Substantia nigra (tissue), 51 donors: ENCODE measurements at places on chromosomes 2 and 18.

GRCh38 chr2:457262-457661, 169.4 kb upstream of the ALKAL2 start:
- DNase-seq, result no peak

GRCh38 chr2:190181123-190181669, 118.7 kb upstream of the MSTN start:
- no peak for DNase-seq

DNA sequence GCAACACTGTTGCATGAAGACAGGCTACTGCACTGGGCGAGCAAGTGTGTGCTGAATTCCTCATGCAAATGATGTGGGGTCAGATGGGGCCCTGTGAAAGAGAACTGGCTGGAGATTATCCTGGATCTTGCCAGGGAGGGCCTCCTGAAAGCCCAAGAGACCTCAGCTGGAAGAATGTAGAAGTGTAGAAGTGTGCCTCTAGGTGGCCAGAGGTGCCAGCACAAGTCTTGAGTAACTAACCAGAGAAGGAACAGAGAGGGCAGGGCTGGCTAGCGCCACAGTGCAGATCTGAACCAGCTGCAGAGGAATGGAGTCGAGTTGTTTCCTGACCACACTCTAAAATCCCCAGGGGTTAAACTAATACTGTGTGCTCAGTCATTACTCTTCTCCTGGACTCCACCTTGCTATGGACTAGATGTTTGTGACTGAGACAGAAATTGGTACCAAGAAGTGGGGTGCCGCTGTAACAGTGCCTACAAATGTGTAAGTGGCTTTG, 399.3 kb downstream of the LRATD1 start:
- no peak for DNase-seq

- no peak for DNase-seq
Observed at GRCh38 chr2:70658476-70658875, 104.8 kb upstream of the TGFA start.

DNA sequence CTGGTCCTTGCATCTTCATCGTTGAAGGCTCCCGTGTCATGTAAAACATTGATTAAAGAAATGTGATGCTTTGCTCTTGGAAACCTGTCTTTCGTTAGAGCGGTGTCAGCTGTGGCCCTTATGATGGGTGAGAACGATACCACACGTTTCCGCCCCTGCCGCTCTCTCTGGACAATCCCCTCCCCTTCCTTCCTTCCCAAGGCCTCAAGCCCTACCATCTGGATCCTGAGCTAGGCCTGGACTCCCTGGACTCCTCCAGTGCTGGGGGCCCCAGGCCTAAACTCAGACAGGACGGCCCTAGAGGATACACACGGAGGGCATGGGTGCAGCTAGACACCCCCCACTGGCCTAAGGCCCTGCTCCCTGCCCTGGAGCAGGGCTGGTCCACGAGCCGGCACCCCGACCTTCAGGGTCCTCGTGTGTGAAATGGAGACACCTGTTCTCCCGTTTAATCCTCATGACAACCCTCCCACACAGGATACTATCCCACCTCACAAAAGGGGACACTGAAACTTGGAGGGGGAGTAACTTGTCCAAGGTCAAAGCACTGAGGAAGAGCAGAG, 13.2 kb downstream of the BIN1 start:
- DNase-seq, result no peak

DNA sequence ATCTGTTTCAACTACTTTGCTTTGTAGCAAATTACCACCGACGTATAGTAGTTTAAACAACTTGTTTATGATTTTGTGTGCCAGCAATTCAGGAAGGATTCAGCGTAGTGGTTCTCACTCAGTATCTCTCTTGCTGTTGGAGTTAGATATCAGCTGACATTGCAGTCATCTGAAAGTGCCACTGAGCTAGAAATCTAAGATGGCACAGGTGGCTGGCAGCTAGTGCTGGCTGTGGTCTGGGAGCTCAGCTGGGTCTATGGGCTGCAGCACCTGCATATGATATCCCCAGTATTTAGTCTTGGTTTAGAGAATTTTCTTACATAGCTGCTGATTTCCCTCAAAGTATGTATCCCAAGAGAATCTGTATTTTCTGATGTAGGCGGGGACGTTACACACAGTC, 235.6 kb downstream of the SCG2 start:
- no peak for DNase-seq
